ENCODE measurements at places on chromosomes 16 and 17.

GRCh38 chr16:29876217-29876593 lies 13.2 kb upstream of the CDIPT start:
- DNase-seq, result no peak

DNA sequence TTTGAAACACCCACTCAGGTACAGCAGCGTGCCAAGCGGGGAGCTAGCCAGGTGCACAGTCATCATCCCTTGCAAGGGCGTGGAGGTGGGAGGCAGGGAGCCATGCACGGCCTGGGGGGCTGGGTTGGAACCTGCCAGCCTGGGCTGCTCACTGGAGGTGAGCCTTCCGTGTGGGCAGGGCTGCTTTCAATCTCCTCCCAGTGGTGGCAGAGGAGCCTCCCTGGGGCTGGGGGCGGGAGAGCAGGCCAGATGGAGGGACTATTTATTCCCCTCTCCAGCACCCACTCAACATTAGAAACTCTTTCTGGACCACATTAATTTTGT lies 90.3 kb downstream of the KATNIP start:
- no peak for DNase-seq

DNA sequence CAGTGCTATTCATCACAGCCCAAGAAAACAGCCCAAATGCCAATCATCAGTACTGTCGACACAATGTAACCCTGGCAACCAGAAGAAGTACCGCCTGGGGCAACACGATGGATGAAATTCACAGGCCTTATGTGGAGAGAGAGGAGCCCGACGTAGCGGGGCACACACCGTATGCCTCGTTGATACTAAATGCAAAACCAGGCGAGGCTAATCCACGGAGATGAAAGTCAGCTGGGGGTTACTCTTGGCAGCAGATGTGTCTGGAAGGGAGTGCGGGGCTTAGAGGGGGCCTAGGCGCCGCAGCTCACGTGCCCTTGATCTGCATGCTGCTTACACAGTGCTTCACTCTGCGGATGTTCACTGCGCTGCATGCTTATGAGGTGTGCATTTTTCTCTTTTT lies 29.8 kb downstream of the ITGAE start:
- DNase-seq, result no peak

DNA sequence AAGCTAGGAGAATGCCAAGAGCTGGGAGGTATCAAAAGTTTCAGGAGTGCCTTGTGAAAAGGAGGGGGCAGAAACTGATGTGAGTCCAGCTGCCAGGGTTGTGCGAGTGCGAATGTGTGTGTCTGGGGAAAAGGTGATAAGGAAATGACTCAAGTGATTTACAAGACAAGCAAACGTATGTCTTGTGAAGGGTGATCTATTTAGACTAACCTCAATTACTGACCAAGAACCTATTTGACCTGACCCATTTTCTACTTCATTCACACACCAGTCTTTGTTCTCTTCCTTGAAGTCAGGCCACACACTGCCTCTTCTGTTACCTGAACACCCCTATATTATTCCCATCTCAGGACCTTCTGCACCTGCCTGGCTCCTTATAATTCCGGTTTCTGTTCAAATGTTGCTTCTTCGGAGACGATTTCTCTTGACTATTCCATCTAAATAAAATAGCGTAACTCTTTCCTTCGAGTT lies 1.0 kb downstream of the GDE1 start:
- no peak for DNase-seq

DNA sequence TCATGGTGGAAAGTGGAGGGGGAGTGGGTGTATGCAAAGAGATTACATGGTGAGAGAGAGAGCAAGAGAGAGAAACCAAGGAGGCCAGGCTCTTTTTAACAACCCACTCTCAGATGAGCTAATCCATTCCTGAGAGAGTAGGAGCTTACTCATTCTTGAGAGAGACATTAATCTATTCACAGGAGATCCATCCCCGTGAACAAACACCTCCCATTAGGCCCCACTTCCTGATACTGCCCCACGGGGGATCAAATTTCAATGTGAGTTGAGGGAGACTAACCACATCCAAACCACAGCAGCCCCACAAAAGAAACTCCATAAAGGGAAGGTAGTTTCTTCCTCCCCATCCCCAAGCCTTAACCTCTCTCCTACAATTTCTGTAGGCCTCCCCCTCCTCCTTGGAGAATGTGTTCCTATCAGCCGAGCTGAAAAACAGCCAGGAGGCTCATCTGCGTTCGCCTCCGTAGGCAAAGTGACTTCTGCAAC lies 450.0 kb downstream of the NPIPA7 start:
- DNase-seq, result no peak

- no peak for DNase-seq
Measured at GRCh38 chr17:75371339-75371738, 34.1 kb downstream of the GRB2 start.

- DNase-seq, result no peak
Measured at GRCh38 chr17:39305978-39306377, 80.2 kb upstream of the STAC2 start.

GRCh38 chr17:67471118-67471517 lies 94.0 kb downstream of the PITPNC1 start:
- no peak for DNase-seq

DNA sequence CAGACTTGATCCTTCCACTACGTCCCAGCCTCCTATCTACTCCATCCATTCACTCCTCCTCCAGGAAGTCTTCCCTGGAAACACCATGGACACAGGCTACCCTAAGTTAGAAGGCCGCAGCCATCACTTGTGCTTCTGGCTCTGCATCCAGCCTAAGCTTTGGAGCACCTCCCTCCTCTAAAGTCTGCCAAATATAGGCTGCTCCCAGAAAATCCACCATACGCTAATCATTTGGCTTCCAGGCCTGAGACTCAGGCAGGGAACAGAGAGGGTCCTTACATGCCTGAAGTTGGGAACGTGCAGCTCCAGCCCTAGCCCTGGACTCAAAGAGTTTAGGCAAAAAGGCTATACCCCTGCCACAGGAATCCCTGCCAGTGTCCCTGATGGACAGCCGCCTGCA lies 6.7 kb downstream of the PCGF2 start:
- no peak for DNase-seq

- DNase-seq, result no peak
Measured at GRCh38 chr17:57282296-57282695, 26.0 kb downstream of the MSI2 start.

- no peak for DNase-seq
Measured at GRCh38 chr16:58828901-58829545, 94.9 kb upstream of the GOT2 start.

DNA sequence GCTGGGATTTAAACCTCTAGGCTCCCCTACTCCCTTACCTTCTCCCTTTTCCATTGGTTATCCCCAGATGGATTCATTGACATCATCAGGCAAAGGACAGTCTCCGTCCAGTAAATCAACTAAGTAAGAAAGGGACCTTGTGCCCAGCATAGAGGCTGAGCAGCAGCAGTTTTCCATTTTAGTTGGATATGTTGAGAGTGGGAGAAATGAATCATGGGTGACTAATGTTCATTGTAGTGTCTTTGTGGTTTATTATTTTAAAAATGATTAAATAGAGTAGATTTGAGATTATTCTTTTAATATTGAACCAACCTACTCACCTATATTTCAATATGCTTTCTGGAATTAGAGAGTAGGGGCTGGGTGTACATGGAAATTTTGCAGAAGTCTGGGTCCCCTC lies 99.4 kb upstream of the CACNG3 start:
- DNase-seq, result no peak

- DNase-seq, result no peak
Measured at GRCh38 chr16:48629531-48629930, 19.6 kb upstream of the N4BP1 start.

- no peak for DNase-seq
Measured at GRCh38 chr17:57004944-57005579, 27.1 kb downstream of the SCPEP1 start.

DNA sequence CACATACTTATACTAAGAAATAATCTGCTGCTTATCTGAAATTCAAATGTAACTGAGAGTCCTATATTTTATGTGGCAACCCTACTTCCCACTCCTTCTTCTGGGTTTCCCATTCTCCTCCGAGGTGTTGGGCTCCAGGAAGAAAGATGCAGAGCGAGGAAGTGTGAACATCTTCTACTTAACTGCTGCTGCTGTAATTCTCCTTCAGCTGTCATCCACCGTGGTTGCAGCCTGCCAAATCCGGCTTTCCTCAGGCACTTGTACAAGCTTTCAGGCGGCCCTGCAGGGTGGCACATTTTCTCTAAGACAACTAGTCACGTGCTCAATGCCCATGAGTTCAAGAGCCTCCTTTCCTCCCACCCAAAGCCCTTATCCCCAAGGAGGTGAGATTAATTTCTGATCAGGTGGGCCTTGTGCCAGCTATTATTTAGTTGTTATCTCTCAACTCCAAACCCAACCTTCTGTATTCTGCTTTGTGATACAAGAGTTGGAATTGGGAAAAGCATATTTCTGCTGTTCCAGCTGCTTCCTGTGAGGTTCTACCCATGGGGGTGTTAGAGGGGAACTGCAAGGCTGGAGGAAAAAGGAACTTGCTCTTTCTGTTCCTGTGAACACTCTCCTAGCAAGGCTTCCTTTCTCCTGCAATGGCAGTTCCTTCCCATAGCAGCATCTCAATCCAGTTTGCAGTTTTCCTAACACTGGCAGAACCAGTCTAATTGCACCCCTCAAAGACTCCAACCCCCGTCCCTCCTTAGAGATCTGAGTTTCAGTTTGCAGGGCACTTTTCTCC lies 67.6 kb upstream of the RBBP6 start:
- no peak for DNase-seq

GRCh38 chr16:80009971-80010659 lies 409.6 kb upstream of the MAF start:
- no peak for DNase-seq
